ENCODE measurements at places on chromosomes 4 and X.
A peak's percentile ranks its signal among the peaks of the same experiment; 100 is the strongest.

GRCh38 chrX:103524747-103525146 lies 5.5 kb upstream of the RAB40A start:
- DNase-seq, result no peak

DNA sequence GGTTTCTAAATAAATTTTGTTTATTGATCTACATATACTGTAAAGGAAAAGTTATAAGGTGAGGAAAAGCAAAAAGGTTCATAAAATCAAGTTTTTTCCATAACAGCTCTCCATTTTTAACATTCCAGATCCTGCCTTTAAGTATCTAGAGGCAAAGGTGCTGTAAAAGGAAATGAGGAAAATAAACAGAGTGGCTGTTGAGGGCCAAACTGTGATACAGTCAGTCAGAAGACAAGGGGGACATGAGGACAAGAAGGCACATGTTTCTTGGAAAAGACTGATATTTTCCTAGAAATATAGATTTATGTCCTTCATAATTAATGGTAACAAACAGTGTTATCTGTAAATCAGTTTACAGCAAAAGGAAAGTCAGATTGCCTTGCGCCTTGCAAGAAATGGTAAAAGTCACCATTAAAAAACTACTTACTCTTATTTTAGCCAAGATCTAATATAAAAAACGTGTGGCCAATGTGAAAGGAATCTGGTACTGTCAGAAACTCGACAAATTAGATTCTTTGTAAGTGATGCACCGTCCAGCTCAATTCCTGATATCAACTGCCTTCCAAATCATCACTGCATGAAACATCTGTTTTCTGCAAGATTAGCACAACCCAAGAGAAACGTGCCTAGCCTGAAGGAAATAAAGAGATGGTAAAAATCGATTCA lies 34.0 kb upstream of the VEGFD start:
- DNase-seq, result no peak

DNA sequence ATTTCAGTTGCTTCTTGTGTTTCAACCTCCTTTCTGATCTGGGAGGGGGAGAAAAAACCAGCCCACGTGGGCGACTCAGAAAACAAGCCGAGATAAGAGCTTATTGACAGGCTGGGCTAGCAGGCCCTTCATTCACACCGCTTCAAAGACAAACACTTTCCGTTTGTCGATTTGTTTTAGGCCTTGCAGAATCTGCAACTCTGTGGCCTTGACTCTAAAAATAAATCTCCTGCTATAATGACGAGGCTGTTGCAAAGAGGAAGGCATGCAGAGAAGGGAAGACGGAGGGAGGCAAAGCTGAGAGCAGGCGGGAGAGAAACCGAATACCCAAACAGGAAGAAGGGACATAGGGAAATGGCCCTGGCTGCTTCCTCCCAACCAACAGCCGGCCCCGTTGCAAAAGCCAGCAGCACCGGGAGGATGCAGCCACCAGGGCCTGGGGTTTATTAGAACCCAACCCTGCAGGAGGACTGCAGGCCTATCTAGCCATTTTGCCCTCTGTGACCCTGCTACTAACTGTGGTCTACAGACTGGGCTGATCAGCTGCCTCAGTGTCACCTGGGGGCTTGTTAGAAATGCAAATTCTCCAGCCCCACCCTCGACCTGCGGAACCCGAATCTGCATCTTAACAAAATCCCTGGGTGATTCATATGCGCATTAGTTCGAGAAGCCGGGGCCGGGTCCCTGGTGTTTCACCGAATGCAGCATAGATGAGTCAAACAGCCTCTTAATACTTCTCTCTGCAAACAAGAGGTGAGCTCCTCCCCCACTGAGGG lies 325.5 kb downstream of the BCOR start:
- no peak for DNase-seq

DNA sequence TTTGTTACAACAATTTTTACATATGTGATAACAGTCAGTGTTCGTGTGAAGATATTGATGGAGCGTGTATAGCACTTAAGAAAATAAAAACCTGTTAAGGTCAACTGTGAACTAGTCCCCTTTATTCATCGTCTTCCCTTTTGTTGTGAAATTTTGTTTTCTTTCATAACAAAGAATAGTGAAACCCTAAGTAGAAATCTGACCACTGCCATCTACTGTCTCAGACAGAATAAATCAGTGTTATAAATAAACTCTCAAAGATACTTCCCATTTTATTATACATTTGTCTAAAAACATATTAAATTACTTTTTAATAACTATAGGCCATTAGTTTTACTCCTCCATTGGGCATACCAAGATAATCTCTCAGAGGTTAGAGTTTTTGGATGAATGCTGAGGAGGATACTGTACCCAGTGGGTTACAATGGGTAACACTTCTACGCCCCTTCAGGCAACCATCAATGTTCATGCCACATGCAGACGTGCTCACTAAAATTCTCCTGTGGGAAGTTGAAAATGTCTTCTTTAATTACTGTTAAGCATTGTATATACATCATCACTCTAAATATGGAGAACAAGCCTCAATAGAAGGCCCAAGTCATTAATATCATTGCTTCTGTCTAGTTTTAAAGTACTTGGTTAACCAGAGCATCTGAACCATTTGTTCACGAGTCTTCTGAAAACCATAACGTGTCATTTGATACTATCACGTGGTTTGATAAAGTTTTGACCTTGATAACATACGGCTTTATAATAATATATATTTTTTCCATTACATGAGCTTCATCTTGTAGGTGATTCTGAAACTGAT lies 171.2 kb downstream of the TMA16 start:
- no peak for DNase-seq

DNA sequence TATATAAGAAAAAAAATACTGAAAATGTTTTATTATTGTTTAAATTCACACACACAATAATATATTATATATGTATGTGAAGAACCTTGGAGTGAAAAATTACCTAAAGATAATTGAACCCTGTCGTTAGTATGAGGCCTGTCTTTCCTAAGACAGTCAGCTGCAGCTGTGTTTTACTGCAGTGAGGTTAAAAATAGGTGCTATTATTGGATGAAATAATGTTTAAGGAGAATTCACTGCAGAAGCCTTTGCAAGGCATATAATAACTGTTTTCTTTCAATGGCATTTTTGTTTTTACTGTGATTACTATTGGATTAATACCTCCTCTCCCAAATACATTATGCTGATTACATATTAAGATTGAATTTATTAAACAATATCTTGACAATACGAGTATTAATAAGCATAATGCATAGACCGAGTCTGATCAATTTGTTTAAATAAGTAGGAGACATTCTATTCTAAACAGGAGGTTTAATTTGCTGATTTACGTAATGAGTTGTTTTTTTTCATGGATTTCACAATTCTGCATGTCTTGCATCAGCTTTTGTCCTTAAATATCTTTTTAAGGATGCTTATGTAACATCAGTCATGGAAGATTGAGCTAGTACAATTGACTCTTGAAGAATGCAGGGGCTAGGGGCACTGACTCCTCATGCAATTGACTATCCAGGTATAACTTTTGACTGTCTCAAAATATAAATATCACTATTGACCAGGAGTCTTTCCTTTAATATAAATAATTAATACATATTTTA lies 1181.1 kb upstream of the PCDH7 start:
- DNase-seq, result no peak

DNA sequence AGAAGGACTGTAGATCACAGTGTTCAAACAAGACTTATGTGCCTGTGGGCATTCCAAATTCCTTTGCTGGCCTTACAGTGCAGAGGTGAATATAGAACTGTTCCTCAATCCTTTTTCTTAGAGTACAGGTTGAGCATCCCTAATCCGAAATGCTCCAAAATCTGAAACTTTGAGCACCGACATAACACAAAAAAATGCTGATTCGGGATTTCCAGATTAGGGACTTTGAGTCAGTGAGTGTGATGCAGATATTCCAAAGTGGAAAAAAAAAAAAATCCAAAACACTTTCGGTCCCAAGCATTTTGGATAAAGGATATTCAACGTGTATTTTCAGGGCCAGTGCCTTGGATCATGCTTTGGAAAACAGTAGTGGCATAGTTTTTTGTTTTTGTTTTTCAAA lies 9.2 kb downstream of the SMS start:
- DNase-seq, result no peak

GRCh38 chrX:39476604-39477021 lies 621.1 kb downstream of the BCOR start:
- DNase-seq, result peak; percentile 47

GRCh38 chr4:147050356-147050765 lies 104.7 kb upstream of the TTC29 start:
- DNase-seq, result no peak

GRCh38 chrX:103629318-103630170 lies 769 bp downstream of the TCEAL1 start:
- DNase-seq, result peak; percentile 77

GRCh38 chr4:150708004-150708403 lies 126.1 kb downstream of the MAB21L2 start:
- DNase-seq, result no peak

DNA sequence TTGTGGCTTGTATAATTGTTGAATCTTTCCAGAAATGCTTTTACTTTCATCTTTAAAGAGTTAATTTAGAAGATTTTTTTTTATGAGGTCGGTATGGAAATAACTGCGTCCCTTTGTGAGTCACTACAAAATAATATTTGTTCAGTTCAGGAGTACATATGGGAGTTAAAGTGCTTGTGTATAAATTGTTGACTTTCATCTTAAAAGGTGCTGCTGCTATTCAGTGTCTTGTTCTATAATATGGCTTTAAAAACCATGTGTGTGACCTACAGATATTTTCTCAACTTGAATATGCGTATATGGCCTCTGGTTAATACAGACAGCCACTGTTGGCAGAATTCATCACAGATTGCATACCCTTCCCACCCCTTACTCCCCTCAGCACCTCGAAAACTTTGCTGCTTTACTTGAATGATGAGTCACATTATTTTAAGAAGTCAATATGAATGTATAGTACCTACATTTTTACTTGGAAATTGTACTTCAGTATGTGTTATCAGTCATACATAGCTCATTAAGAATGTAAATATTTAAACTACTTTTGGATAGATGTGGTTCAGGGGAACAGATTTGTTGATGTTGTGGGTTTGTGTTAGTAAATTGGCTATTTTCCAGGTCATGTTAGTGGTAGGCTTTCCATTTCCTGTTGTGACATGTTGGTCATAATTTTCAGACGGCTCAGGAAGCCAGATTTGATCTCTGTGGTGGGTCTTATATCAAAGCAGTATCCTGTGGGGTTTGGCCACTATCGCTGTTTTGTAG lies 1.5 kb downstream of the CLCN3 start:
- DNase-seq, result no peak

GRCh38 chr4:6674500-6675149 lies 19.1 kb upstream of the S100P start:
- DNase-seq, result no peak

- DNase-seq, result no peak
Measured at GRCh38 chrX:42027367-42028000, 104.1 kb upstream of the CASK start.

- DNase-seq, result peak; percentile 30
Measured at GRCh38 chr4:8592366-8593263, at the start of gene CPZ. CPZ (plus strand) TSS chr4:8592765; CDS start chr4:8592834, 69 bp downstream.

- DNase-seq, result no peak
Measured at GRCh38 chr4:139246166-139246565, 33.9 kb downstream of the MGARP start.

DNA sequence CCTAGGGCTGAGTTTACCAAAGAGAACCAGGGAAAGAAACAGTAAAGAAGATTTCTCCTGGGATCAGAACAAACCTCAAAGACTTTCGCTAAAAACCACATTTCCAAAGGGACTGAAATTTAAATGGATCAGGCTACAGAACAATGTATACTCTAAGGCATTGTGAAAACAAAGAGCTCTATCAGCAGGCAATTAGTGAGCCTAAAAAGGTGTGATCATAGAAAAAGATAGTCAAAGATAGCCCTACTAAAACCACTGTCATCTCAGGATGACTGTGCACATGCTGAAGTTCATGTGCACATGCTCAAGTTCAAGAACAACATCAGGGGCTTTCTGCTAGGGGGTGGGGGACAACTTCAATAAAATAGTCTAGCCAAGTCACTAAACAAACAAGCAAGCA lies 12.9 kb upstream of the SMIM10L2A start:
- DNase-seq, result no peak

- DNase-seq, result no peak
Measured at GRCh38 chrX:135420831-135421230, 913 bp upstream of the SMIM10L2A start.
